Head of caudate nucleus (tissue), 42 donors: ENCODE measurements at places on chromosomes 2 and 18.

DNA sequence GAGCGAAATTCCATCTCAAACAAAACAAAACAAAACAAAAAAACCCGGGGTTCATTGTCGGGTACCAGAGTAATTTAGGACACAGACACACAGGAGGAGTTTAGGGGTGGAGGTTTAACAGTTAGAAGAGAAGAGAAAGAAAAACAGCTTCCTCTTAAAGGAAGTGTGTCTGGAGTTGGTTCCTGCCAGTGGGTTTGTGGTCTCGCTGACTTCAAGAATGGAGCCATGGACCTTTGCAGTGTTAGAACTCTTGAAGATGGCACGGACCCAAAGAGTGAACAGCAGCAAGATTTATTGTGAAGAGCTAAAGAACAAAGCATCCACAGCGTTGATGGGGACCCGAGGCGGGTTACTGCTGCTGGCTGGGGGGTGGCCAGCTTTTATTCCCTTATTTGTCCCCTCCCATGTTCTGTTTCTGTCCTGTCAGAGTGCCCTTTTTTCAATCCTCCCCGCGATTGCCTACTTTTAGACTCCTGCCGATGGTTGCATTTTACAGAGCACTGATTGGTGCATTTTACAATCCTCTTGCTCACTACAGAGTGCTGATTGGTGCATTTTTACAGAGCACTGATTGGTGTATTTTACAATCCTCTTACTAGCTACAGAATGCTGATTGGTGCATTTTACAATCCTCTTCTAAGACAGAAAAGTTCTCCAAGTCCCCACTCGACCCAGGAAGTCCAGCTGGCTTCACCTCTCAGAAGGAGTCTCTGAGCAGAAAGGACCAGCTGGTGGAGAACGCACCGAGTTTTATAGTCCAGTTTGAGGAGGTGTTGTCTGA, 28.7 kb upstream of the ATP8B1 start:
- peak; percentile 11 for DNase-seq

- no peak for DNase-seq
Measured at GRCh38 chr2:226738821-226739544, 60.6 kb downstream of the IRS1 start.

DNA sequence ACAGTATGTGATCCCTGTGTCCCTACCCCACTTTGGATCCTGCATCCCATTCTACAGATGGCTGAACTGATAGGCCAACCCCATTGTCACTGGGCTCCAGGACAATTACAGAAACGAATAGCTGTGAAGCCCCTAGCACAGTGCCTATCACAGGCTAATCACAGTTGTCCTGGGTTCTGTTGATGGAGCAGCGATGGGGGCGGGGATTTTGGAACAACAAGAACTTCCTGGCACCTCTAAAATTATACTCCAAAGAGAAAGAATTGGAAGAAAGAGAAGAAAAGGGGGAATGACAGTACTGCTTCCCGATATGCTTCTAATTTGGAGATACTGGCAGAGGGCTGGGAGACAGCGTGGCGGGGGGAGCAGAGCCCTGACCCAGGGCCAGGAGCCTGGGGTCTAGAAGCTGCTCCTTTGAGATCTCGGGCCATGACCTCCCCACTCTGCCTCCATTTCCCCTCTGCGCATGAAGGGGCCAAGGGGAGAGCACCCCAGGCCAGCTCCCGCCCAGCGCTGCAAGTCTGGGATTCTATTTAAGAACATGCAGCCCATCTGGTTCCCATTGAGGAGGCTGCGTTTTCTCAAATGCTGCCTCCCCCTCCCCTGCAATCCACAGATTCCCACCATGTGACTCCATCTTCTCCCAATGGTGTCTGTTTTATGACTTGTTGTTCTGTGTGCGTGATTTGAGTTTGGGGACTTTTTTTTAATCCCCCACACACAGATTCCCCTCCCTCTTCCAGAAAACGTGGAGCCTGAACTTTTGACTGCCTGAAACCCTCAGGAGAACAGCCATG, 202.7 kb downstream of the CYP26B1 start:
- DNase-seq, result no peak

DNA sequence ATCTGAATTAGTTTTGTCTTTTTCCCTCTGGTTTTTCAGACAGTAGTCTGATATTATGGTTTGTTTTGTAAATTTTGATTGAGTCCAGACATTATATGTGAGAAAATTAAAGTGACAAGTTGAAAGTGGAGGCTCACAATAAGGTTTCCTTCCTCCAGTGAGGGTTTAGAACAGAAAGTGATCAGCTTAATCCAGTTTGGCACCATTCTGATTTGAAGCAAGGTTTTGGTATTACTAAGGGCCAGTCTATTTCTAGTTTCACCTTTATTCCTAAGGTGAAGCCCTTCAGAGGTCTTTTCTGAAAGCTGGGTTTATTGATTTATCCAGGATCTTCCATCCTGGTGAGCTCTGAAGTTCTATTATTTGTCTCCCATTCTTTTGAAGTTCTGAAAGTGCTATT, 68.7 kb downstream of the CDC42EP3 start:
- DNase-seq, result no peak

DNA sequence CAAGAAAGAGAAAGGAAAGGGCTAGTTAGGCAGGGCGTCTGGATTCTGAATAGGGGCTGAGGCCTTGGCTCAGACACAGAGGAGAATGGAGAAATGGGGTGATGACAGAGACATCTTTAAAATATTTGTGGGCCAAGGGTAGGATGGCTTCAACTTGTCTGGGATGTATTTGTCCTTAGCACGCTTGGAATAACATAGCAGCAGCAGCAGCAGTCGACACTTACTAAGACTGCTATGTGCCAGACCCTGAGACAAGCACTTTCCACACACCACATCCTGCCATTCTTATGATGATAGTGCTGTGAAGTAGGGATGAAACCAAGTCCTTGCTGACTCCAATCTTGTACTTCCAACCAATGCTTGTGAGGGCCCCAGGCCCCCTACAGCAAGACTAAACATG, 2.6 kb downstream of the IL1RL1 start:
- no peak for DNase-seq

GRCh38 chr2:103008586-103008985, 246.8 kb downstream of the TMEM182 start:
- no peak for DNase-seq

- DNase-seq, result no peak
Measured at GRCh38 chr2:235570256-235570655, 76.4 kb downstream of the AGAP1 start.

DNA sequence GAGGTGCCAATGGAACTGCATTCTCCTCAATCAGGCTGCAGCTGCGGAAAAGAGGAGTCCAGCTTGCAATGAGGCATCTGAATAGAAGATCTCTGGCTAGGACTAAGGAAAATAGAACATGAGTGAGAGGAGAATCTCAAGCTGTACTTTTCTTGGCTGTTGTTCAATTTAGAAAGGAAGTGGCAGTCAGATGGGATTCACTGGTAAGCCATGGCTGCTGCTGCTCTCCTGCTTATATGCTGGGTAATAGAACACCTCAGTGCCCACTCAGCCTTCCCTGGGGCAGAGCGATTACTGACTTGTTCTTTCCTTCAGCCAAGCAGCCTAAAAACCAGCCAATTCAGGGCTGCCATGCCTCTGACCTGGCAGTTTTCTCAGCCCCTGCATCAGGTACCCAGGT, 17.6 kb upstream of the CHST9 start:
- no peak for DNase-seq

GRCh38 chr2:182652326-182652725, 63.7 kb upstream of the DNAJC10 start:
- DNase-seq, result no peak

GRCh38 chr18:78771496-78772359, 207.9 kb upstream of the SALL3 start:
- peak; percentile 46 for DNase-seq

DNA sequence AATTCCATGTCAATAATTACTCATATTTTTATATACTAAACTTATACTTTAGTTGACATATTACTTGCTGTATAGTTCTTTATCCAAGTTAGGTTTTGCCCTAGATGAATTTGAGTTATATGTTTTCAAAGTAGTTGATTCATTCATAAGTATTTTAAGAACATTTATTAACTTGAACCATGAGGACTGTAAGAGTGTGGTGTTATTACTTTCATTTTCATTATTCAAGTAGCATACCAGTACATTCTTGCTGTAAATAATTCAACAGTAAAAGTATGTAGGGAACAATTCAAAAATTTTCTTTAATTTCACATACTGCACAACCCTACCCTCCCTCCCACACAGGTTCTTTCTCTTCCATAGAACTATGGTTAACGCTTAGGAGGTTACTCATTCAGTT, 75.4 kb downstream of the ANKRD12 start:
- DNase-seq, result no peak

GRCh38 chr2:16058747-16059358, 118.5 kb downstream of the MYCN start:
- DNase-seq, result no peak

DNA sequence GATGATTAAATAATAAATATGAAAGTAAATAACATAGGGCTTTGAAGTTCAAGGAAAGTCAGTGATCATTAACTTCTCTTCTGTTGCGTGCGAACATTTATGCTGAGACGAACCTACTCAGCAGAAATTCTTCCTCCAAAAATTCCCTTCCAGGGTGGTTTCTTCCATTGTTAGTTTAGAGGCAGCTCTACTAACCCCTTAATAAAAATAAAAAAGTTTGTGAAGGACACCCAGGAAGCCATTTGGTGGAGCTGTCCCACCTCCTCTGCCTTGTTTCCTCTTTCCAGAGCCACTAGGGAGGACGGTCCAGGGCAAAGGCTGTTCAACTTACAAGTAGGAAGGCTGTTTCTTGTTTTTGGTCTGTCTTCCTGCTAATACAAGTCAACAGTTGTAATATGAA, 2.1 kb upstream of the SMAD2 start:
- no peak for DNase-seq

DNA sequence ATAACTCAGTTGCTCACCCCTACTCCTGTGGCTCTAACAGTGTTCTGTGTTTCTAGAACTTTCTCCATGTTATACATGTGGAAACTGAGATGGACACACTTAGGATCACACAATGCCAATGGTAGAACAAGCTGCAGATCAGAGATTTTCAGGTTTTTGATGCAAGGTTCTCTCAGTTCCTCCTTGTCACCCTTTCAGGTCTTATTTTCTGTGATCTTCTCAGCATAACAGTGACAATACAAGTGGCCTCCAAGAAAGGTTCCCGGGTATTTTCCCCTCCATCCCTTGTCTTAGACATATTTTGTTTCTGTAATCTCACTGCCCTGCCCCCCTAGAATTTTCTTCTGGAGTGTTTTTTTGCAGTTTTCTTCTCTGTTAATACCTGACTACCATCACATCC, 6.2 kb upstream of the MGAT5 start:
- DNase-seq, result no peak

DNA sequence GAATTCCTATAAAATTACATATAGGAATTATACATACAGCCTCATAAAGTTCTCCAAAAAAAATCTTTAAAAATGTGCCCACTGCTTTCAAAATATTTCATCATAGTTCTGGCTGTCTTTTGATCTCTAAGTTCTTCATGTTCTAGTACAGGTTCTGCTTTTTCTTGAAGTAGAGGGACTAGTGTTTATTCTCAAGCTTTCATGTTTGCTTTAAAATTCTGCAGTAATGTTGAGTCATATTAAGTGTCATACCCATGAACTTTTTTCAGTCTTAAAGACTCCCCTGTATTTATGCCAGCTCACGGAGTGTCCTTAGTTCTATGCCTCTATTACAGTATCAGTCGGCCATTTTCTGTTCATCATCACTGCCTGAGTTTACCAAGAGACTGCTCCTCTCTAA, 54.8 kb upstream of the CCDC141 start:
- DNase-seq, result no peak

DNA sequence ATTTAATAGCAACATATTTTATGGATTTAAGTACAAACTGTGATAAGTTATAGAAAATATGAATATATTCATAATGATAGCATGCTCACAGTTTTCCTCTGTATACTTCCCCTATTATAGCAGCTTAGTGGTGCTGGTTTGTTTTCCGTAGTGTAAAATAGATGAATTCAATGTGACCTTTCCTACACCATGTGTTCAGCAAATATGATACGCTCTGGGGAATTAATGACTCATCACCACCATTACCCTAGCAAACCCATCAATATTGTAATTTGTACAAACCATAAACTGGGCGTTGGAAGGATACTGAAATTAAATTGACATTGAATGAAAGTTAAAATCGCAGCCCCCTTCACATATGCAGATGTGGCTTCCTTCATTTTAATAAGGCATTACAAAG, 58.7 kb upstream of the CDH19 start:
- DNase-seq, result no peak

GRCh38 chr18:51133580-51134160, 63.8 kb downstream of the MEX3C start:
- no peak for DNase-seq

GRCh38 chr2:143000599-143000998, 123.1 kb downstream of the KYNU start:
- DNase-seq, result no peak

- no peak for DNase-seq
Measured at GRCh38 chr2:211133766-211134165, 577.4 kb downstream of the CPS1 start.

DNA sequence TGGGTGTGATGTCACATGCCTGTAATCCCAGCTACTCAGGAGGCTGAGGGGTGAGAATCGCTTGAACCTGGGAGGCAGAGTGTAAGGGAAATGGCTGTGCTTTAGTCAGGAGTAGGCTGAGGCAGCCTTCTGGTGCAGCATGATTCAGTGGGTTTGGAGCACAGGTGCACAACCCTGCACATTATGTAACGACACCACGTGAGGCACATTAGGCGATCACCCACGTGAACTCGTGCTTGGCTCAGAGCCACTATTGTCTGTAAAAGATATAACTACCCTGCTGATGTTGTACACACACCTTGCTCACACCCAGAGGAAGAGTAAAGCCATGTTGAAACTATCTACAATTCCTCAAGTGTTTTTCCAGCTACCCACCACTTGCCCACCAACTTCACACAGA, 54.8 kb upstream of the ZC3H15 start:
- no peak for DNase-seq

DNA sequence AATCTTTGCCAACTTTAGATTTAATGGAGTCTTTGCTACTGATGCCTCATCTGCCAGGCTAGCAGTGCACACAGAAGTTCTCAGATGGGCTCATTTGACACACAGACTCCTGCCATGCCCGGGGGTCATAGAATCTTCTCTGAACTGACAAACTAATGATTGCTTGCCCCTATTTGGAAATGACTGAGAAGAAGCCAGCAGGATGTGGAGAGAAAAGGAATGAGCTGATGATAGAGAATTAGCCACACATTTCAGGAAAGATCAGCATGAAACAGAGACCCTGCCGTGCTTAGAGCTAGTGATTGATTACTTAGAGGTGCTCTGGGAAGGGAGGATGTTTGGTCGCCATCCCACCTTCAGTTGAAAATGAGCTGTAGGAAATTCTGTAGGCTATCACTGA, 178.5 kb downstream of the TPGS2 start:
- DNase-seq, result no peak

- no peak for DNase-seq
Measured at GRCh38 chr18:27662537-27662936, 477.4 kb upstream of the CHST9 start.

GRCh38 chr2:152867397-152867796, 149.0 kb downstream of the ARL6IP6 start:
- DNase-seq, result no peak

- DNase-seq, result no peak
Measured at GRCh38 chr2:72300147-72300684, 152.6 kb upstream of the CYP26B1 start.
